ENCODE measurements at places on chromosomes 1 and 21. TPM values are rescaled to one million over a fixed set of nuclear protein-coding genes. Genes with fewer than 3 reads are reported as not detected.

Gene CFHR2
- not detected for total RNA-seq

Gene DENND2C
- 1.7 TPM for total RNA-seq

Gene KCNH1
- total RNA-seq: 1.1 TPM

Gene KRTAP21-2
- not detected for total RNA-seq

Gene PPCS
- total RNA-seq: 50.7 TPM

Gene RGS8
- total RNA-seq: not detected

Gene LCE1B
- not detected for total RNA-seq

Measured in placental pericyte (primary cell).